Neural crest cell (in vitro differentiated cells): ENCODE measurements at places on chromosomes 5 and 9.
A peak's percentile ranks its signal among the peaks of the same experiment; 100 is the strongest.

DNA sequence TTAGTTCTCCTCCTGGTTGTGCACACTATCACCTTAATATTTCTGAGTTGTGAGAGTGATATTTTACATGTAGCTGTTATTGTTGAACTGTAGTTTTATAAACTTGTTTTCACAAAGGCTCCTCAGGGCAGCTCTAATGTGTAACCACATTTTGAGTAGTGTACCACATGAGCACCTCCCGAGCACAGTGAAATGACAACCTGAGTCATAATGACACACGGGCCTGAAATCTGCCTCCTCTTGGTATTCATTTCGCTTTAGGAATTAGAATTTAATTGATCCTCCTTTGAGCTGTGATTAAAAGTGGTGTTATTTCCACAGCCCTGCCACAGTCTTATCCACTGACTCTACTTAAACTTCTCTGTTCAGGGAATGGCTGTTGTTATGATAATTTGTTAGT lies 7.9 kb downstream of the MTRR start:
- no peak for DNase-seq
- H3K27me3 ChIP-seq: no peaks in the 10 kb centered on the region
- H3K27ac ChIP-seq: no peak overlapping the region

DNA sequence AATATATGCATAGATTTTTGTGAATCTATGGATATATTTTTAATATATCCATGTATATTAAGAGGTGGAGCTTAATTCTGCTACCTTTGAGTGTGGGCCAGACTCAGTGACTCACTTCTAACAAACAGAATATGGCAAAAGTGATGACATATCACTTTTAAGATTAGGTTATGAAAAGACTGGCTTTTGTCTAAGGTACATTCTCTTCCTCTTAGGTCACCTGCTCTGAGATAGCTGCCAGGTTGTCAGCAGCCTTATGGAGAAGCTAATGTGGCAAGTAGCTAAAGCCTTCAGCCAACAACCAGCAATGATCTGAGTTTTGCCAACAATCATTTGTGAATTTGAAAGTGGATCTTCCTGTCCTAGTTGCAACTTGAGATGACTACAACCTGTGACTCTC lies 83.8 kb downstream of the ANKRD31 start:
- no peak for DNase-seq
- no peak overlapping the region for H3K4me3 ChIP-seq
- H3K27me3 ChIP-seq: no peaks in the 10 kb centered on the region
- no peaks in the 10 kb centered on the region for H3K36me3 ChIP-seq
- no peaks in the 10 kb centered on the region for H3K4me1 ChIP-seq

DNA sequence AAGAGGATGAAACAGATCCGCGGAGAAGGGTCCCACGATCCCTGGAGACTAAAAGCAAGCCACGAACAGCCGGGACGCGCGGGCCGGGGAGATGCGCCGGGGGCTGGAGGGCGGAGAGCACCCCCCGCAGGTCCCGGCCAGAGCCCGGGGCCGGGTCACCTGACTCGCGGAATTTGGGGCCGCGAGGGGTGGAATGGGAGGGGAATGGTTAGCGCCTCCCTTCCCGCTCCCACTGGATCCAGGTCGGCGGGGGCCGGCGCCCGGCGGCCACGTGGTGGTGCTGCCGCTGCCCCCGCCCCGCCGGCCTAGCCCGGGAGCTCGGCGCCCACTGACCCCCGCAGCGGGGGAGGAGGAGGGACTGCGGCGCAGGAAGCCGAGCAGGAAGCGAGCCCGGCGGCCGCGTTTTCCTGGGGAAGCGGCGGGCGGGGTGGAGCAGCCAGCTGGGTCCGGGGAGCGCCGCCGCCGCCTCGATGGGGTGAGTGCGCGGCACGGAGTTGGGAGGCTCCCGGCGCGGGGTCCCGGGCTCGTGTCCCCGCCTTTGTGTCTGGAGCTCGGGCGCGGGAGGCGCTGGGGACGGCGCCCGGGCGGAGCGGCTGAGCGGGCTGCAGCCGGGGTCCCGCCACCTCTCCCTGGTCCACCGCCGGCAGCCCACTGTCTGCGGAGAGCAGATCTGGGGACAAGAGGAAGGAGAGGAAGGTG lies at the start of gene RAI14:
RAI14 (plus strand) TSS at position 328 of the 699 bp plus-strand sequence. CDS start 30,592 bp downstream, outside the sequence.
- H3K4me1 ChIP-seq: peaks cover 31% of the 10 kb centered on the region
- peak within 1 kb of the TSS; percentile 65 for H3K27ac ChIP-seq
- DNase-seq: peak; percentile 58
- H3K4me3 ChIP-seq: peak within 1 kb of the TSS; percentile 91
- peaks cover 4% of the 10 kb centered on the region for H3K36me3 ChIP-seq

DNA sequence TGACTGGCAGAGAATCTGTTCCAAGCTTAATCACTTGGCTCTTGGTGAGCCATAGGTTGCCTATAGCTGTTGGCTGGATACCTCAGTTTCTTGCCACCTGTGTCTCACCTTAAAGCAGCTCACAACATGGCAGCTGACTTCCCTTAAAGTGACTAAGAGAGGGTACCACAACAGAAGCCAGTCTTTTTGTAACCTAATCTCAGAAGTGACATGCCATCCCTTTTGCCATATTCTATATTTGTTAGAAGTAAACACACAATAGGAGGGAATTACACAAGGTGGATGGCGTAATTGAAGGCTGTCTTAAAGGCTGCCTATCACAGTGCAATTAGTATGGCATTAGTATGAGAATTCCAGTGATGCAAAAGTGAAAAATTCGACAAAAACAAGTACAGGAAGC lies 28.1 kb downstream of the NIPBL start:
- peaks cover 3% of the 10 kb centered on the region for H3K4me1 ChIP-seq
- no peak overlapping the region for H3K27ac ChIP-seq
- no peaks in the 10 kb centered on the region for H3K27me3 ChIP-seq
- H3K4me3 ChIP-seq: no peak overlapping the region
- DNase-seq: no peak
- H3K36me3 ChIP-seq: peaks cover 21% of the 10 kb centered on the region

DNA sequence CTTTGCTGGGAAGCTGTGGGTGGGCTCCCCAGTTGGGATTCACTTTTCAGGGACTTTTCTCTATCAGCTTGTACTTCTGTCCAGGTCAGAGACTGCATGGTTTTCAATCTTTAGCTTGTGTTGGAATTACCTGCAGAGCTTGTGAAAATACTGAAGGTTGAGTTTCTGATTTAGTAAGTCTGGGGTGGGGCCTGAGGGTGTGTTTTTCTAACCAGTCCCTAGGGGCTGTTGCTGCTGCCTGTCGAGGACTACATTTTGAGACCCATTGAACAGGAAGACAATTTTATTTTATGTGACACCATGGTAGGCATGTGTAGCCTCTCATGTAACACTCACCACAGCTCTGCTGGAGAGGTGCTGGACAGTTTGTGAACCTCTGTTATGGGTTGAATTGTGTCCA lies 14.7 kb upstream of the MLANA start:
- DNase-seq: no peak
- H3K36me3 ChIP-seq: no peaks in the 10 kb centered on the region
- no peak overlapping the region for H3K27ac ChIP-seq
- H3K4me3 ChIP-seq: no peak overlapping the region
- H3K4me1 ChIP-seq: no peaks in the 10 kb centered on the region

- H3K4me1 ChIP-seq: no peaks in the 10 kb centered on the region
- no peaks in the 10 kb centered on the region for H3K36me3 ChIP-seq
- H3K27ac ChIP-seq: no peak overlapping the region
- no peak for DNase-seq
- no peak overlapping the region for H3K4me3 ChIP-seq
Measured at GRCh38 chr9:76135902-76136301, 245.4 kb downstream of the PCSK5 start.

DNA sequence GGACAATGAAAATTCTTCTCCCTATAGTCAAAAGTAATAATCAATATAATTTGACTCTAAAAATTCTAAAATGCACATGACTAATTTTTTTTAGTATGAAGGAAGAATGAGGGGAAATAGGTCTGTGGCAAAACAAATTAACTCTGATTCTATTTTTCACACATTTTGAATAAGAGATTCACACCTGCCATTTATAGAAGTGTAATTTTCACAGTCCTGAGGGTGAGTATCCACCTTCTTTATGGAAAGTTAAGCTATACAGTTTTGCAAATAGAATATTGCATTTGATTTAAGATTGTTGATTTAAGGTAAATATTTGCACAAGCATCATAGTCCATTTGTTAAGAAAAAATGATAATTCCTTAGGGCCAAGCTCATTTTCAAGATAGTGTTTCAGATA lies 417.7 kb downstream of the CHSY3 start:
- H3K4me1 ChIP-seq: no peaks in the 10 kb centered on the region
- no peaks in the 10 kb centered on the region for H3K27me3 ChIP-seq
- DNase-seq: no peak
- no peak overlapping the region for H3K27ac ChIP-seq
- H3K4me3 ChIP-seq: no peak overlapping the region

DNA sequence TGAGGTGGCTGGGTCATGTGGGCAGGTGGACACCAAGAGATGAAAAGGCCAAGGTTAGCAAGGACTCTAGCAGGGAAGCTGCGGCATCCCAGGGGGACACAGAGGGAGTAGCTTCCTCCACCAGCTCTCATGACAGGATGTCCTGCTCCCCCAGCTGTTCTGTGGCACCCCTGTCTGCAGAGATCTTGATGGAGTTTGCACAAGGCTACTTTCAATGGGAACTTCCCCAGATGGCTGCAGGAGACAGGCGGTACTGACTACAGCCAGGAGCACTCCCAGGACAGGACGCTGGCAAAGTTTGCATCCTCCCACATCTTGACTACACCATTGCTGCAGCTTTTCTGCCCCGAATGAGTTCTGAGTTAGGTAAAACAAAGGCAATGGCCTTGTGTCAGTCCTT lies 312.8 kb downstream of the TLE4 start:
- H3K27ac ChIP-seq: no peak overlapping the region
- no peaks in the 10 kb centered on the region for H3K27me3 ChIP-seq
- no peak for DNase-seq
- no peak overlapping the region for H3K4me3 ChIP-seq

GRCh38 chr5:135887447-135887864 lies 8.2 kb downstream of the IL9 start:
- DNase-seq: peak; percentile 65
- H3K36me3 ChIP-seq: no peaks in the 10 kb centered on the region
- peaks cover 70% of the 10 kb centered on the region for H3K27me3 ChIP-seq
- H3K4me3 ChIP-seq: no peak overlapping the region
